ENCODE measurements at places on chromosomes 16 and 17.

GRCh38 chr16:84161801-84162200 is 16.7 kb downstream of the DNAAF1 start:
- no peak for DNase-seq

DNA sequence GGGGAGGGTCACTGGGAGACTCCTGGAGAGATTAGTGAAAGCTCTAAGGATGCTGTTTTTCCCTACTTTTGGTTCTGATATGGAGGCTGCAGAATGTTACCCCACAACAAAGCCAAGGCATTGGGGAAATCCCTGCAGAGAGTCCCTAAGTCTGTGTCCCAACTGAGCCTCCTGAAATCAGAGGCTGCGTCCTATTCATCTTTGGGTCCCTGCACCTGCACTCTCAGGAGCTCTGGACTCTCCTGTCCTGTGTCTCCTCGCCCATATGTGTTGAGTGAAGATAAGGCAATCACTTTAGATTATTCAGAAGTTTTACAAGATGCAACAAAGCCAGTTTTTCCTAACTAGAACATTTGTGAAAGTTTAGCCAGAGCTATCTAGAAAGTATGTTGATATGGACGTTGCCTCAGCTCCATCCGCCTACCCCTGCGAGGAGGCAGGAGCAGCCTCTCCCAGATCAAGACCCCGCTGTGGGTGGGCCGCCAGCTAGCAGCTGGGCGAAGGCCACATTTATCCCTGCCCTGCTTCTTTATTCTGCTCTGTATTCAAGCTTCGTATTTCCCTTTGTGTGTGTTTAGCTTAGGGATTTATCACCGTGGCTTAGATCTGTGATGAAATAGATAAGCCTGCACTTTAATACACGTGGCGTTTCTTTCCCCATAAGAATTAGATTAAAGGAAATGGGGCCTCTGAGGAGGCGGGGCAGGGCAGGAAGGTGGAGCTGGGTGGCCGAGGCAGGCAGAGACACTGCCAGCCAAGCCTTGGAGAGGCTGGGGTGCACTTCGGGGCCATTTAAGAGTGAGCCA is 37.4 kb downstream of the SHISA6 start:
- no peak for DNase-seq

DNA sequence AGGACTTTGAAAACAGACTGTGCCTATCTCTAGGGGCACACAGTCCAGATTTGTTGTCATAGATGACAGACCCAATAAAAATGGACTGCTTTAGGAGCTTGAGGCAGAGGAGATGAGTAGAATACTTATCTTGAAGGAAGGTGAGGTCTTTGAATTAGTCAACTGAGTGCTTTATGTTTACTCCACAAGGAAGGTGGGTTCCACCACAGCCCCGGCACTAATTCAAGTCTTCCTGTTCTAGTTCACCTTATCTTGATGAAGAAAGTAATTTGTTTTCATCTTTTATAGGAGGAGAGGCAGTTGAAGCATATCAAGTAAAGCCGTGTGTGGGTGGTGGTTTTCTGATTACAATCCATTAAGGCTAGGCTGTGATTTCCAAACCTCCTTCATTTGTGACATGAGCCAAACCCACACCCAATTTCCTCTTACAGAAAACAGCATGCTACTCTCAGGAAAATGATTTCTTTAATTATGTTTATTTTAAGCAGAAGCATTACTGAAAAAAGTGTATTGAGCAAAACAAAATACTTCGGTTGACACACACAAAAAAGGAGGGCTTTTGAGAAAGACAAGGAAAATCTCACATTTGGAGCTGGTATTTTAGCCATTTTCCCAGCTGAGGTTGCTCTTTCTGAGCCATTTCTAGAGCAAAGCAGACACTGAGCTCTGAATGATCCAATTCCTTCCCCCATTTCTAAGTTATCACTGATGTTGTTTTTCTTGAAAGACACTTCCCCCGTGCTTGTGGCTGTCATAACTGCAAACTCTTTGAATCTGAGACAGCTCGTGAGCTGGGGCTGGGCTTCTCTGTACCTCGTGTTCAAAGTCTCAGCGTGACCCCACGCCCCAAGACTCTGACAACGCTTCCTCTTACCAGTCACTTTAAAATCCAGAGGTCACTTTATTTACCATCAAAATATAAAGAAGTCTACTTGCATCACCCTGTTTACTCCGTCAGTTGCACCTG is 35.4 kb downstream of the CDRT15 start:
- DNase-seq, result peak; percentile 39

DNA sequence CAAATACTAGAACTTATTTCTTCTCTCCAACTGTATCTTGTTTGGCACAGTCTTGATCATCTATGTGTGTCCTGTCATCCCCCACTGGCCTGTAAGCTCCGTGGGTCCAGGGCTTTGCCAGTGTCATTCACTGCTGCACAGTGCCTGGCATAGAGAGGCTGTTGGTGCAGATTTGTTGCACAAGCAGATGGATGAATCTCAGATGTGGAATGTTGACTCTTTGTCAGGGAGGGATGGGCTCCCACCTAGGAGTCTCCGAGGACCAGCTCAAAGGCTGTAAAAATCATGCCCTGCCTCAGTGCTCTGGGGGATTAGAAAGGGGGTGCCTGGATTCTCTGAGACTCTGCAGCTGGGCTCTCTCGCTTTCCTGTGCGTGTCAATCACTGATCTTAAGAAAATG is 60.6 kb downstream of the RAB11FIP4 start:
- no peak for DNase-seq

- no peak for DNase-seq
Measured at GRCh38 chr16:79562166-79562823, 38.2 kb downstream of the MAF start.

DNA sequence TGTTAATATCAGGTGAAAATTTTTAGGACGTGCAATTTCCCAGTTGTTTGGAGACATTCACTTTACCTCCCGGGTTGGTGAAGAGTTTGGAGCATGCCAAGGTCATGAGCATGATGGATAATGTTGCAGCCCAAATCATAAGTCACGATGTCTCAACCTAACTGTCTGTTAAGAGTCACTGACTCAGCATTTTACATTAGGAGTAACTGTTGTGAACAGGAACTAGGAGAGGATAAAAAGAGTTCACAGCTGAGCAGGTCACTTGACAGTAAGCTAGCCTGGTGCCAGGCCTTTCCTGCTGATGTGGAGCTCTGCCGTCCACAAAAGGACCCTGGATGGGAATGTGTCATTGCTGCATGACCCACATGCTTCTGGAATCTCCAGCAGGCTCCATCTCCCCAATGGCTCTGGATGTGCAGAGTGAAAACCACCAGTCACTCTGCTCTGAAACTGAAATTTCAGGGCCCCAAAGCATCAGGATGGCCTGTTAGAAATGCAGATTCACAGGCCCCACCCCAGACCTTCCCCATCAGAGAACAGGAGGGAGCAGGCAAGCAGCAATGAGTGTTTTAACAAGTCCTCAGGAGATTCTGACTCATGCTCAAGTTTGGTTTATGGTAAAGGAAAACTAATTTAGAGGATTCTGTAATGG is 371.6 kb upstream of the MAF start:
- DNase-seq, result no peak

GRCh38 chr17:63699638-63700527 is at the start of gene LIMD2:
LIMD2 (minus strand) TSS chr17:63700125; CDS start chr17:63699298, 827 bp downstream.
- peak; percentile 77 for DNase-seq

DNA sequence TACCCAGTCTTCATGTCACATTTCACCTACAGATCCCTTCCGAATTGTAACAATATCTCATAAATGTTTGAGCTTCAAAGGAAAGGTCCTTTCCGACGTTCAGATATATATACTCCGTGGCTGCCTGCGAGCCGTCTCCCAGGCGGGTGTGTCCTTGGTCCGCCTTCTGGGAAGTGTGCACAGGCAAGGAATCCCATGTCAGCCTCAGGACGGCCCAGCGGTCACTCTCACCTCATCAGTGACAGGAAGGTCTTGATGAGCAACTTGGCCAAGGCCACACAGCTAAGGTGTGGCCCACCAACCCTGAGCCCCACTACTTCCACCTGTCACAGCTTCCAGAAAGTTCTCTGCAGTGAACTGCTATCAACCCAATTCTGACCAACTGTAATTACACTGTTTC is 4.3 kb downstream of the LMF1 start:
- no peak for DNase-seq

DNA sequence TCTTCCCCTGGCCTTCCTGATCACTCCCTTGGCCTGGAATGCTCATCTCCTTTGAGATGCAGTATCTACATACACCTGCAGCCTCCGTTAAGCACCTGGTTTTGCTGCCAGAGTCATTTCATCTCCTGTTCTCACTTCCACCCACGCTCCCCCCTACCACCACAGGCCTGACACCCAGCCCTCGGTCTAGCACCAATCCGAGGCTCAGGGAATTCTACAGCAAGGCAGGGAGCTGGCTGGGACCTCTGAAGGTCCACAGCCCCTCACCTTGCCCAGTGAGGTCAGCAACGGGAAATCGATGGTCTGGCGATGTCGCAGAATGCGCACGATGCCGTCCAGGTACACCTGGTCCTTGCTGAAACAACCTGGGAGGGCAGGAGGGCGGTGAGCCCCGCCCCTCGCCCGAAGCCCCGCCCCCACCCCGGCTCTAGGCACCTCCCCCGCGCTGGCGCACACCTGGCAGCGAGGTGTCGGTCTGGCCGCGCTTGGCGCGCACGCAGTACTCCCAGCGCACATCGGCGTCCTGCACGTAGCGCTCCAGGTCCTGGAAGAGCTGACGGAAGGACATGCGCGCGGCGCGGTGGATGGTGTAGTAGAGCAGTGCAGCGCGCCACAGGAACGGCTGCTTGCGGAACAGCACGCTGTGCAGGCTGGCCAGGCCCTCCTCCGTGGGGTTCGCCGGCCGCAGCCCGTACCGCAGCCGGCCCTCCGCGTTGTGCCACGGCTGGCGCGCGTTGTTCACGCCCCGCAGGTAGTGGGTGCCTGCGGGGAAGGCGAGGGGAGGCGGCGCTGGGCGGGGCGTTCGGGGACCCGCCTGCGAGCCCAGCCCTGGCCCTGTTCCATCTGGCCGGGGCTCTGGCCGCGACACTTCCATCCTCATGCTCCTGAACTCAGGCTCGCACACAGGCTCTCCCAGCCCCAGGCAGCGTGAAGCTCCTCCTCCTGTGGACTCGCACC is 5.7 kb downstream of the MATCAP1 start:
- DNase-seq, result peak; percentile 59

- DNase-seq, result no peak
Measured at GRCh38 chr17:80832266-80832676, 159.4 kb upstream of the CHMP6 start.

DNA sequence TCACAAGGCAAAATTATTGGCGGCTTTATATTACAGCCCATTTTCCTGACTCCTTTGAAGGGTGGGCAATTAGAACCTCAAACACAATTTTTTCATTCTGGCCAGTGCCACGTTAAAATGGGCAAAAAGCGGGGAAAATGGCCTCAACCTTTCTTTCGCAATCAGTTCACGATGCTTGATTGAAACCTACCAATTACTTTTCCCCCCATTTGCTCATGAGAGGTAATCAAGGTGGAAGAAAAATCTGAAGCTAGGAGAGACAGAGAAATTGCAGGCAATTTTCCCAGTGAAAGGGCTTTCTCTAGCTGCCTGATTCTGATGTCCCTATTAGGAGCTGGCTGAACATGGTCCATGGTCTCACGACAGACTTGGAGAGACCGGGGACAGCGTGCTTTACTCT is 215.1 kb downstream of the SLC39A11 start:
- DNase-seq, result no peak

DNA sequence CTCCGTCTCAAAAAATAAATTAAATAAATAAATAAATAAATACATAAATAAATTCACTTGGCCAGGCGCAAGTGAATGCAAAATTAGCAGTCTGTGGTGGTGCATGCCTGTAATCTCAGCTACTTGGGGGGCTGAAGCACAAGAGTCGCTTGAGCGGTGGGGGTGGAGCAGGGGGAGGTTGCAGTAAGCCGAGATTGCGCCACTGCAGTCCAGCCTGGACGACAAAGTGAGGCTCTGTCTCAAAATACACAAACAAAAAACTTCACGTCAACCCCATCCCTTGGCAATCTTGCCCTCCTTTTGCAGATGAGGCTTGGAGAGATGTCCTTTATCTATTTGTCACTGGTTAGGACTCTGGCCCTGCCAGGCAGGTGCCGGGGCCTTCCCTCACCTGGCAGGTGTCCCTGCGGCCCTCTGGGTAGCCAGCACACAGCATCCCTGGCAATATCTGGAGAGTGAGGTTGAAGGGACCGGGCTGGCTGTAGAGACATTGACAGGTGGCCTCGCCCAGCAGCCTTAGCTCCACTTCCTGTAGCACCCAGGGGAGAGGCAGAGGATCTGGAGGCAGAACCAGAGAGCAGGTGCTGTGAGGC is 4.4 kb downstream of the PRSS36 start:
- DNase-seq, result no peak

DNA sequence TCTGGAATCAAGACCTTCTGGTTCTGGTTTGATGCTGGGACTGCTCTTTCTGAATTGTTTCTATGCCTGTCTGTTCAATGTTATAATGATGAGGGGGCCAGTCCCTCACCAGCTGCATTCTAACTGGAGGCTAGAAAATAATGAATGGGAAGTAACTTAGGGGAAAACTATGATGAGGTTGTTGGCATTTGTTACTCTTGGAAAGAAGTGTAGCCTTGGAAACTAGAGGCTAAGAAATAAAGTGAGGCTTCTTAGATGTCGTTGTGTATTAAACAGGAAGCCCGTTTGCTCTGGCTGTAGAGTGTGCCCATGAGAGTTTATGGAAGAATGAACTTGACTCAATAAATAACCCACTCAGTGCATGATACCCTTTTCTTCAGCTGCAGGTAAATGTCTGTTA is 140.8 kb downstream of the PRKCA start:
- no peak for DNase-seq

DNA sequence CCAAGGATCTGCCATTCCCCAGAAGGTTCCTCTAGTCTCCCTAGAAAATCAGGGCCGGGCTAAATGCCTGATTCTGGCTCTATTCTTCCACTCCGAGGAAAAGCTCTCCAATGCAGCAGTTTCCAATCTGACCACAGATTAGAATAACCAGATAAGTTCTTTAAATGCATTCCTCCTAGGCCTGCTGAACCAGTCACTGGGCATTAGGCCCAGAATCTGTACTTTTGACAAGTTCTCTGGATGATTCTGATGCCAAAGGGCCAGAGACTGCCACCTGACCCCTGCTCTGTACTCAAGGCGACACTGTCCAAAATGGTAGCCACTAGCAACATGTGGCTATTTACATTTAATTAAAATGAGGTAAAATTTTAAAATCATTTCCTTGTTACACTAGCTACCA is 22.3 kb downstream of the MAP3K14 start:
- DNase-seq, result no peak

DNA sequence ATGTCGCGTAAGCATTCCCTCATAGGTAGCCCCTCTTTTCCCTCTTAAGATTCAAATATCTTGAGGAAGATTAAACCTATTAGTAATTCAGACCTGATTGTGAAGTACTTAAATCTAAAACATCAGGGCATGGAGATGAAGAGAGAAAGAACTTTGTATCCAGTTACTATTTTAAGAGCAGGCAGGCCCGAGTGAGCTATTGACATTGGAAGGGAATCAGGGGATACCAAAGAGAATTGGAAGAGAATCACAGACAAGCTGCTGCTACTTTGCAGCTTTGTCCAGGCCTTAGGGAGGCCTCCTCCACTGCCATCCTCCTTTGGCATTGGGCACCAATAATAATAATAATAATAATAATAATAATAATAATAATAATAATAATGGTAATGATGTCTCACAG is 170.5 kb downstream of the MRTFB start:
- DNase-seq, result no peak

GRCh38 chr17:41973408-41973811 is 6.8 kb downstream of the CNP start:
- no peak for DNase-seq

All from effector memory CD4-positive, alpha-beta T cell (primary cell).